ENCODE measurements at places on chromosomes 7 and 10. TPM values are rescaled to one million over a fixed set of nuclear protein-coding genes. Genes with fewer than 3 reads are reported as not detected.

SRRM3 gene
- 1.2 TPM for polyA plus RNA-seq

MMD2 gene
- not detected for polyA plus RNA-seq

VSTM2A gene
- polyA plus RNA-seq = not detected

DNA sequence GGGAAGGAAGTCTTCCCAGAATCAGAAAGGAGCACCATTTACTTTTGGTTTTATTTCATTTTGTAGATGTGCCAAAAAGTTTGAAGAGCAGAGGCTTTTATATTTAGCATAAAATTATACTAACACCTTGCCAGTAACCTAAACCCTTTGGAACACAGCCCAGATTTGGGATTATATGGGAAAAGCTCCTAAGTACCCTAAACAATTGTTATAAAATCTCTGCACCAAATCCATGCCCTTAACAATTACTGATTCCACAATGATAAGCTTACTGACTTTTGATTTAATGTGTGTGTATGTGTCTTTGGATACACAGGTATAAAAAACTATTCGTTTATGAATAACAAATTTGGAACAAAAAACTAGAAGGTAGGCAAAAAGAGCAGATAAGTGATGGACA, 39.0 kb upstream of the TMEM229A start:
- peak; percentile 22 for DNase-seq

GRCh38 chr7:100570954-100571828, 2.5 kb downstream of the SAP25 start:
- no peak for DNase-seq

DNA sequence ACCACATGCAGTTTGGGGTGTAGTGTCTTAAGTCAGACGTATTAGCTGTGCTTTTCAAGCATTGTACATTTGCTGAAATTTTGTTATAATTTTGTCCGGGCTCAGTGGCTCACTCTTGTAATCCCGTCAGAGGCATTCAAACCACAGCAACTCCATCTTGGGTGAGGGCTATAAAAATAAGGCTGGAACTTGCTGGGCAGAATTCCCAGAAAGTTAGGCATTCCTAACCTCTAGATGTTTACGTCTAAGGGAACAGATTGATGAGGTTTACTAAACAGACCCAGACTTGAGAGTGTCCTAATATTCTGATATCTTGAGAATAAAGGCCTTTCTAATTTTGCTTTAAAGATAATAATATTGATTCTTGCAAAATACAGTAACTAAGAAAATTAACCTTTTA, 957.8 kb downstream of the NXPH1 start:
- DNase-seq = peak; percentile 78
